ENCODE measurements at places on chromosomes 3 and 15.
A peak's percentile ranks its signal among the peaks of the same experiment; 100 is the strongest.

DNA sequence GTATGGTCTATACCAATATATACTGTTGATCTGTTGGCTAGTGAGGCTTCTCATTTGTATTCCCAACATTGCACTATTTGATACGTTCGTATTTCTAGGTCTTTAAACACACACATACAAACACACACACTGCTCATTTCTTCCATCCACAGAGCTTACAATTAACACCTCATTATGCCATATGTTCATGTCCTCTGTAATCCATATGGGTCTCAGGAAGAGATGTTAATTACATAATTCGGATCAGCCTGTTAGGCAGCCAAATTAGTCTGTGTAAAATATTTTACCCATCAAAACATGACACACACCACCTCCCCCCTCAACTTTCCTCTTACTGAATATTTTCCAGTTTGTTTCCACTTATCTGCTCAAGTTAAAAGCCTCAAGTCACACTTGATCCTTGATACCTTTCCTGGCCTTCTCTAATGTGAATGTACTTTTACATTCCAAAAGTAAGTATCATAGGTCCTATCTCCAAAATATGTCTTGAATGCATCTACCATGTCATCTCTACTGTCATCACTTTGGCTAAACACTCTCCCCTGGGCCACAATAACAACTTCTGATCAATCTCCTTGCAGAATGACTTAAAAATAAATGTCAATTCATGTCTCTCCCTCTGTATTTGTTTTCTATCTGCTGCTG lies 28.2 kb downstream of the EOGT start:
- ATAC-seq, result no peak

DNA sequence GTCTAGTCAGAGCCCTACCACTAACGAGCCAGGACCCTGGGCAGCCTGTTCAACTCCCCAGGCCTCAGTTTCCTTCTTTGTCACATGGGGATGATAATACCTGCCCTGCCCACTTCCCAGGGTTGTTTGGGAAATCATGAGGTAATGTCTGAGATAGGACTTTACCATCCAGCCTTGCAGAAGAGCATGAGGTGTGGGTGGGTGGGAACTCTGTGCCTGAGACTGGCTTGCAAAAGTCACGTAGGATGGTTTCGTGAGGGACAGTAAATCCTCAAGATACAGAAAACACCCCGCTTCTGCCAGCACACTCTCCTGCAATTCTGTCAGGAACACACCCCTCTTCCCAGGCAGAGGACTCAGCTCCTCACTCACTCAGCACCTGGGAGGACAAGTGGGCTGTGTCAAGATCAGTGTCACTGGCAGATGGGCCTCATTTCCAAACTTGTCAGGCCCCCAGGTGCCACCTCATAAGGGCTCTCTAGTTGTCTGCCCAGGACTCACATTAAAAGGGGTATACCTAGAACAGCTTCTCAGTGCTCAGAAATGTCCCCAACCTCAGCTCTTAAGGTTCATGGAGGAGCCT lies 58.4 kb downstream of the DAPK2 start:
- no peak for ATAC-seq

GRCh38 chr15:52008698-52009434 lies 10.2 kb upstream of the MAPK6 start:
- no peak for ATAC-seq

- no peak for ATAC-seq
Measured at GRCh38 chr3:62546266-62546665, 172.9 kb upstream of the FEZF2 start.

DNA sequence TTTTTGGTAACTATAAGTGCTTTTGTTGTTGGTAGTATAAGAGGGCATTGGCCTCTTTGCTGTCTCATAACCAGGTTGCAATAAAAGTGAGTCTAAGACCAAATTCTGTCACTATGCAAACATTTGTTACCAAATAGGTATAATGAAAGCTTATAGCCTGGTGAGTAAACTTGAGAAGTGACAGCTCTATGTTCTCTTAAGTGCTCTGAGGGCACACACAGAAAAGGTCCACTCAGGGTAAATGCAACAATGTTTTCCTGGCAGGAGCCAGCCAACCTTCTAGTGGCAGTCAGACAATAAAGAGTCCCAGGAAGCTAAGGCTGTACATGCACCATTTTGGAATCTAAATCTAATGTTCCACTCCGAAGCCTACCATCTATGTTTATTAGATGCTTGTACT lies 262.1 kb upstream of the TGFBR2 start:
- no peak for ATAC-seq

DNA sequence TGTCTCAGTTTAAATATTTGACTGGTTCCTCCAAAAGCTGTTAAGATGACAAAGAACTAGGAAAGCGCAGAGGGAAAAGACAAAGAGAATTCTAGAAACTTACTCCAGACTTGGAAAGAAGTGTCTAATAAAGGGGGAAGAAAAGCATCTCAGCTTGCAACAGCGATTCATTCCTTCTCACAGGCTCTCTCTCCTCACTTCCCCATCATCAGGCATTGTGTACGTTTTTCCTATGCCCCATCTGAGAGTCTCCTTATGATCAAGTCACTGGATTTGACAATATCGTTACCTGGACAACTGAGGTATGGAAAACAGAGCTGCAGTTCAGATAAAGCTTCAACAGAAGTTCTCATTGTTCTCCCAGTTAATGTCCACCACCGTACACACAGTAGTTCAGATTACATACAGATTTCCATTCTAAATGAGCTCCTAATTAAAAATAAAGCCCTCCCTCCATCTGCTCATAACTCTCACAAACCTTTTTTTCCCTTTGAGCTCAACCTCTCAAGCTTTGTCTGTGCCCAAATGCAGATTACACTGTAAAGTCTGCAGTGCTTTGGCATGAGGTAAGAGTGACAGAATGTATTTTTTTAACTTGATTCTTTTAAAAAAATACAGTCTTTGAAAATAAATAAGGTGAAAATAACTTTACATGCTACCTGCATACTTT lies 254.4 kb upstream of the THBS1 start:
- no peak for ATAC-seq

GRCh38 chr15:88231909-88232644 lies 24.5 kb downstream of the NTRK3 start:
- ATAC-seq, result no peak

DNA sequence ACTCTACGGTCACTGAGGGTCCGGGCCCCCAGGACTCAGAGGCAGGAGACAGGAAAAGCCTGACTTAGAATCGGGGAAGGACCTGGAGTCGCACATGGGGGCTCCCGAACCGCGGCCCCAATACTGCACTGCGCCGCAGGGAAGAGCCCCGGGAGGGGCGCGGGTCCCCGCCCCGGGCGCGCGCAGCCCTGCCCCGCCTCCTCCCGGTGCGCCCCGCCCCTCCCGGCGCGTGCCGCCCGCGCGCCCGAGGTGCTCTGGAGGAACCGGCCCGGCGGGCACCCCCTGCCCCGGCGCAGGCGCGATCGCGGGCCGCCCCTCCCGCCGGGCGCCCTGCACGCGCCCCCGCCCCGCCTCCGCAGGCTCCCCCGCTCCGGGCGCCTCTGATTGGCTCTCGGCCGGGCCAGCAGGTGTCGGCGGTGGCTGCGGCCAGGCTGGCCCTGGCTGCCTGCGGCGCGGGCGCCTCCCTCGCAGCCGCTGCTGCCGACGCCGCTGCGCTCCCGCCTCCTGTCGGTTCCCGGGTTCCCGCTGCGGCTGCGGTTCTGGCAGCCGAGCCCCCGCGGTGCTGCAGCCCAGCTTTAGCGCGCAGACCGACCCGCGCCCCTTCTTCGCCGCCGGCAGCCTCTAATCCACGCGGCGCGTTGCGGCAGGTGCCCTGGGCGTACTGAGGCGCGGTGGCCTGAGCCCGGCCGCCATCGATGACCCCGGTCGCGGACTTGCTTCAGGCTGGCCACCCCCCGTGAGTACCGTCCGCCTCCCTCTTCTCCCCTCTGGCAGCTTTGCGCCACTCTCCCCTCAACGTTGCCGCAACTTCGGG lies at the start of gene MYRIP:
Gene MYRIP (plus strand): TSS at position 429 of the 814 bp plus-strand sequence. CDS start 91,208 bp downstream, outside the sequence.
- ATAC-seq, result peak; percentile 81

DNA sequence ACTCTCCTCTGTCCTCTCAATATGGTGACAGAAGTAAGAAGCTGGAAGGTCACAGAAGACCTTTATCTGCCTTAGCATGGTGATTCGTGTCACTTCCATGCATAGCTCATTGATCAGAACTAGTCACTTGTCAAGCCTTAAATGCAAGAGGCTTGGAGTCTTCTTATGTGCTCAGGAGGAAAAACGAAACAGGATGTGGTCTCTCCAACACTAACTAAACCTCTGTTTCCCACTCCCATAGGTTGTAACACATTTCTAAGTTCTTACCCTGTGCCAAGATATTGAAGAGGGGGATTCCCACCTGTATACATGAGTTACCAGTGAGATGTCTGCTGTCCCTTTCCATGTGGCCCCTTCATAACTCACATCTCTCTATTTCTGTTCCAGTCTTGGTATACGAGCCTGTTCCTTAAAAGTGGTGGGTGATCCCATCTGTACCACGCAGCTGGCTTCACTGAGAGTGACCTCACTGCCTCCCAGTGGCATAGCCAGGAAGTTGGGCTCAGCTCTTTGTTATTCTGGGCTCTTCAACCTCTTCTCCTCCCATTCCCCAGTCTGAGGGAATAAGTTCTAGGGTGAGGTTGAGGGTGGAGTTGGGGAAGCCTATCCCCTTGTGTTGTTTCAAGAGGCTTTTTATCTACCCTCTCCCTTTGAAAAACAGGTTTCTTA lies 203.2 kb upstream of the PPP2R3A start:
- no peak for ATAC-seq

DNA sequence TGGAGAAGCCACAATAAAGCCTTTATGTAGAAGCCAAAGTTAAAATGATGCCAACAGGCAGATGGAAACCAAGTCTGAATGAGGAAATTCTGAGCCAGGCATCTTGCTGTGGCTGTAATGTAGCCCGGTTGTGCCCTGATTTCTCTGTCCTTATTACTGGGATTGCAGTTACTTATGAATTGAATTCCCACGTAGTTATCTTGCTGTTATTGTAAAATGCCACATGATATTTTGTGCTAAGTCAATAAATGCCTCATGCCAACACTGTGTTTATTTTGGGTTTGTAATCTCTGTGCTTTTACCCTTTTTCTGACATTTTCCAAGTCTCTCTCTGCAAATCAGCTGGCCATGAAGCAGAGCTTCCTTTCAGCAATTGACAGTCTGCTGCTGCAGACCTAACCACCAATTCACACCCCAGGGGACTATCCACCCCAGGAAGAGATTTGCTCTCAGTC lies 486.1 kb upstream of the GOLIM4 start:
- no peak for ATAC-seq

DNA sequence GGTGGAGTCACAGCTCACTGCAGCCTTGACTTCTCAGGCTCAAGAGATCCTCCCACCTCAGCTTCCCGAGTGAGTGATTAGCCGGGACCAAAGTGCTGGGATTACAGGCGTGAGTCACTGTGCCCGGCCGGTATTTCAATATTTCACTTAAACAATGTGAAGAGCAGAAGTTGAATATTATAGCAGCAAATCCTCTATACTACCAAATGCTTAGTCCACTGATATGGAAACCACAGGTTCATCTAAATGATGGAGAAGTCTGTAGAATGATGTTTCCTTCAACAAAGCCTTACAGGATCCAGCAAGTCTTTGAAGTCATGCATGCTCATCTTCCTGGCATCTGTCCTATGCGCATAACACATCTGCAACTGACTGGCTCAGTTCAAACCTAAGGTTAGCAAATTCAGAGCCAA lies 20.3 kb upstream of the UACA start:
- no peak for ATAC-seq

DNA sequence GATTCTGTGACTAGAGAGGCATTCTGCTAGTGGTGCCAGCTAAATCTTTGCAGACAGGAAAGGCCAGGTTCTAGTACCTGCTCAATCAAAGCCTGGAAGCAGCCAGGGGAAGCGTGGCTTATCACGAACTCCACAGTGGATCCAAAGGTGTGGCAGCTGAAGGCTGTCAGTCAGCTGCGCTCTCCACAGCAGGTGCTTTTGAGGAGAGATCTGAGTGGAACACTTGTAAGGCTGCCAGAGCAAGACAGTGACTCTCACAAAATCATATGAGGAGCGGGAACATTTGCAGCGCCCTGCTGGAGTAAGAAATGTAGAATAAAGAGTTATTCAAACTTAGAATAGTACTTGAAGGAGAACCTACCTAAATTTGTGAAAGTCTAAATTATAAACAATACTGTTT lies 5.0 kb upstream of the DPH6 start:
- no peak for ATAC-seq

DNA sequence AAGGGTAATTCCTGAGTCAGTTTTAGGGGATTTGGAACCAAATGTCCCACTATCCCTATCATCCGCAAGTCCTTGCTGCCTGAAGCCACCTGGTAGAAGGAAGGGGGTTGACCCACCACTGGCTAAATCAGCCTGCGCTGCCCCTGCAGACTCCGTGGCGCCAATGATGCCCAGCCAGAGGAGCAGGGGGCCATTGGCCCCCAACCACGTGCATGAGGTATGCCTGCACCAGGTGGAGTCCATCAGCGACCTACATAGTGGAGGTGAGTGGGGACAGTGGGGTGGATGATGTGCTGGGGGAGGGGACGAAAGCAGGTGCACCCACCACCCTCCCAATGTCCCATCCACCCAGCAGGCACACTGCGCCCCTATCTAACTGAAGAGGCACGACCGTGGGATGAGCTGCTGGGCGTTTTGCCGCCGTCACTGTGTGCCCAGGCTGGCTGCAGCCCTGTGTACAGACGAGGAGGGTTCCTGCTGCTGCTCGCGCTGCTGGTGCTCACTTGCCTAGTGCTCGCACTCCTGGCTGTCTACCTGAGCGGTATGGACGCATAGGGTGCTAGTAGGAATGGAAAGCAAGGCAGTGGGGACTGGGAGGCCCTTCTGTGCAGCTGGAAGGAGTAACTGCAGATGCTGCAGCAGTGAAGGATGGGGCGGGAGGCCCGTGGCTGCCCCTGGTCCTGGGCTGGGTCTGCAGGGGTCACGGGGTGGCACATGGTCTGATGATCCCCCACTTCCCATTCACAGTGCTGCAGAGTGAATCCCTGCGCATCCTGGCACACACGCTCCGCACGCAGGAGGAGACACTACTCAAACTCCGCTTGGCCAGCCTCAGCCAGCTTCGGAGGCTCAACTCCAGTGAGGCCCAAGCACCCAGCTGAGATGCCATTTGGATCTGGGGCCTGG lies 5.7 kb downstream of the IFRD2 start:
- ATAC-seq, result no peak

DNA sequence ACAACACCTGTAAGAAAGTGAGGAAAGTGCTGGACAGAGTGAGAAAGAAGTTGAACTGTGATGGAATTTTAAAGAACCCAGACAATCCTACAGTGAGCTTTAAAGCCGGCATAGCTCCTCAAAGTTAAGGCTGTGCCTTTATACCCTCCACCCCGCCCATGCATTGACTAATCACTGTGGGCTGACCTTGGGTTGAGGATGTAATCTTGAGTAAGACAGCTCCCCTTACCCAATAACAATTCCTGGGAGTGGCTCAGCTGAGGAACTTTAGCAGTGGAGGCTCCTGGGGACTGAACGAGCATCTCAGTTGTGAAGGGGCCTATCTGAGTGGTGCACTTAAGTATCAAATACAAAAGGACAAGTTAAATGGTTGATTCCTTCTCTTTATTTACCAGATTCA lies 35.7 kb upstream of the ZNF770 start:
- no peak for ATAC-seq

GRCh38 chr3:184391266-184391665 lies 11.4 kb downstream of the CHRD start:
- ATAC-seq, result no peak

DNA sequence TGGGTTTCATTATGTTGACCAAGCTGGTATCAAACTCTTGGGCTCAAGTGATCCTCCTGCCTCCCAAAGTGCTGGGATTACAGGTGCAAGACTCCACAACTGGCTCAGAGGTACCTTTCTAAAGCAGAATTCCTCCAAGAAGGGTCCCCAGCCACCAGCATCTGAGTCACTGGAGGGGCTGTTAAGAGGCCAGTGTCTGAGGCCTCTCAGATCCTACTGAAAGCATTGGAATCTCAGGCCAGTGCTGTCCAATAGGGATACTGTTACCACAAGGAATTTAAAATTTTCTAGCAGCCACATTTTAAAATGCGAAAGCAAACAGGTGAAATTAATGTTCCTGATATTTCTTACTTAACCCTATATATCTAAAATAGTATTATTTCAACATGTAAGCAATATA lies 1.3 kb downstream of the CAV3 start:
- ATAC-seq, result no peak
